ENCODE measurements at places on chromosomes 16 and 17.

- DNase-seq: no peak
Measured at GRCh38 chr17:64209356-64209941, 53.6 kb downstream of the TEX2 start.

GRCh38 chr16:84603140-84603816 is 14.6 kb downstream of the COTL1 start:
- DNase-seq: peak; percentile 65

DNA sequence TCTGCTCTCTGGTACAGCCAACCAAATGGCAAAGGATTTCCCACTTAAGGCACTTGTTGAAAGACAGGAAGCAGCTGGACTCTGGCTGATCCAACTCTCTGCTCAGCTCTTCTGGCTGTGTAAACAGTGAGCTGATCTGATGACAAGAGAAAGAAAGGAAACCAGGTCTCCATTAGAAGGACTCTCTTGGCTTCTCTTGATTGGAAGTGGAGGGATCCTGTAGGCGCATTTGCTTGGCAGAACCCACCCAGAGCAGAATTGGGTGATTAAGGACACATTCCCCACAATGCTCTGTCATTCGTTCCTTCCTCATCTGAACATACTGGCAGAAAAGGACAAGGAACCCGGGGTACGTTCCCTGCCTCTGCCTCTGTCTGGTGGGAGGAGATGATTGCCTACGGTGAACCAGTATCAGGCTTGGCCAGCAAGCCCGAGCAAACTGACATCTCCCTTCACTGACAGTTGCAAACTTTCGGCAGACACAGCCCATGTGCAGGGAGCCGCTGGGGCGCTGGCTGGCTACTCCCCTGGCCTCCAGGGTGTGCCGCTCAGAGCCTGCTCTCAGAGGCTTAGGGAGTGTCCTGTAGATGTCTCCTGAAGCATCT is 29.1 kb downstream of the LDHD start:
- DNase-seq: no peak

DNA sequence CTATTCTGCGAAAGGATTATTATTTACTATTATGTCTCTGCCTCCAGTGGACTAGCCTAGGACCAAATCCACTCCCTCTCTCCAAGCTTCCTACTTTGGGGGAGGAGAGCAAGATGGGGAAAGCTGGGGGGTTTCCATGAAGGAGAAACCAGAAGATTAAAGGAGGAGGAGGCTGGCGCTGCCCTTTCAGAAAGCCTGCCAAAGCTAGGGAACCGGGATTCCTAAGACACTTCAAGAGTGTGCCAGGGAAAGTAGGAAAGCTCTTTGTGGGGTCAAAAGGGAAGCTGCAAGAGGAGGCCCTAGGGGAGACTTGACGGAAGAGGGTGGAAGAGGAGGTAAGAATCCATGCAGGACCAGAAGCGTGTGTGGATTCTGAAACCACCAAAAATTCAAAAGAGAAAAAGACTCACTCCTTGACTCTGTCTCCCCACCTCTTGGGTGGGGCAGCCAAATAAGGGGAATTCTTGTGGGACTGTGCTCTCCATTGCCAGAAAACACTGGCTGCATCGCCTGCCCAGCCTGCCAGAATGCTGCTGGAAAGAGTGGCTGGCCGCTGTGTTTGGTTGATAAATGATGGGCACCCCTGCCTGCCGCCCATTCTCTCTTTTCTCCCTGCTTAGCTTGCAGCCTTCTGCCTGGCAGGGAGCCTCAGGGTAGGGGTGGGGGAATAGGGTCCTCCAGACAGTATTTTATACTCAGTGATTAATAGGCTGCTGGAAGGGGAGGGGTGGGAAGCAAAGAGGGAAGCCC is 11.8 kb upstream of the KAT7 start:
- no peak for DNase-seq

- DNase-seq: no peak
Measured at GRCh38 chr17:21004016-21004930, 38.5 kb downstream of the USP22 start.

DNA sequence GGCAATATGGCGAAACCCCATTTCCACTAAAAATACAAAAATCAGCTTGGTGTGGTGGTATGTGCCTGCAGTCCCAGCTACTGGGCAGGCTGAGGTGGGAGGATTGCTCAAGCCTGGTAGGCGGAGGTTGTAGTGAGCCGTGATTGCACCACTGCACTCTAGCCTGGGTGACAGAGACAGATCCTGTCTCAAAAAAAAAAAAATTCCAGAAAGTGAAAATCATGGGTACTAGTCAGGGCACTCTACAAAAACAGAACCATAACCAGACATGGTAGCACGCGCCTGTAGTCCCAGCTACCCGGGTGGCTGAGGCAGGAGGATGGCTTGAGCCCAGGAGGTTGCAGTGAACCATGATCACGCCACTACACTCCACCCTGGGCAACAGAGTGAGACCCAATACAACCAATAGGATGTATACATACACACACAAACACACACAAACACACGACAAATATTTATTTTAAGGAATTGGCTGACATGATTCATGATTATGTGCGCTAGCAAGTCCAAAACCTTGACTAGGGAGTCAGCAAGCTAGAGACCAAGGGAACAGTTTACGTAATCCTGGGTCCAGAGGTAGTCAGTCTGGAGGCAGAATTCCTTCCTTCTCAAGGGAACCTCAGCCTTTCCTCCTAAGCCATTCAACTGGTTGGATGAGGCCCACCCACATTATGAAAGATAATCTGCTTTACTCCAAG is 11.6 kb upstream of the GP1BA start:
- peak; percentile 38 for DNase-seq

- DNase-seq: no peak
Measured at GRCh38 chr17:66190738-66191592, 968 bp downstream of the CEP112 start.

GRCh38 chr16:12126091-12126806 is 149.7 kb downstream of the SNX29 start:
- DNase-seq: no peak

DNA sequence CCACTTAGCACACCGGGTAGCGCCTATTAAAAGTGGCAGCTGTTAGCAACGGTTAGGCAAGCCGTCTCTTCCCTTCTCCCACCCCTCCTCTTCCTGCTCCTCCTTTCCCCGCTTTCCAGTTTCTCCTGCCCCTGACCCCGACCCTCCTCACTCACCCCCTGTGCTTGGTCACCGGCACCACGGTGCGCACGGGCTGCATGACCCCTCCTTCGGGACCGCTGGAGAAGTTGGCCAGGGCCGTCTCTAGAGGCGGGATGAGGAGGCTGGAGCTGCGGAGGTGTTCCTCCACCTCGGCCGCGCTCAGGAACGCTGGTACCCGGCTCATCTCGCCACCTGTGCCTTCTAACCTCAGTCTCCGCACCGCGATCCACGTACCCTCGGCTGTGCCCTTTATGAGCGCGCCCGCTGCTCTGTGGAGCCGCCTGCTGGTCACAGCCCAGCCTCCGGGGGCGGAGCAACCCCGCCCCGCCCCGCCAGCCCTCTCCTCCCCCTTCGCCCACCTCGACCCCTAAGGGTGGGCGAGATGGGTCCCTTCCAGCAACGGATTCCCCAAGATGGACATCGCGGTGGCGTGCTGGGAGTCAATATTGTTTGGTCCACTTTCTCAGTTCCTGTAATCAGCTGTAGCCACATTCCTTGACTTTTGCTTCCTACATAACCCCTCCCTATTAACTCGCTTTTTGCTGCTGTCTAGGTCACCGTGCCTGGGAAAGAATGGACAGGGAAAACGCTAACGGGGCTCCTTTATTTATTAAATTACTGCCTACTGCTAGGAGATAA is at the start of gene CRYM:
CRYM (minus strand) TSS at position 364 of the 780 bp plus-strand sequence; CDS start at position 325, 39 bp downstream.
- DNase-seq: peak; percentile 45
